ENCODE measurements at places on chromosomes 7 and 10.

GRCh38 chr7:9681284-9681683 lies 1247.9 kb downstream of the NXPH1 start:
- no peak for DNase-seq

GRCh38 chr7:154770361-154770760 lies 232.6 kb downstream of the PAXIP1 start:
- no peak for DNase-seq

GRCh38 chr10:70621503-70622078 lies 19.1 kb upstream of the PRF1 start:
- DNase-seq, result no peak

DNA sequence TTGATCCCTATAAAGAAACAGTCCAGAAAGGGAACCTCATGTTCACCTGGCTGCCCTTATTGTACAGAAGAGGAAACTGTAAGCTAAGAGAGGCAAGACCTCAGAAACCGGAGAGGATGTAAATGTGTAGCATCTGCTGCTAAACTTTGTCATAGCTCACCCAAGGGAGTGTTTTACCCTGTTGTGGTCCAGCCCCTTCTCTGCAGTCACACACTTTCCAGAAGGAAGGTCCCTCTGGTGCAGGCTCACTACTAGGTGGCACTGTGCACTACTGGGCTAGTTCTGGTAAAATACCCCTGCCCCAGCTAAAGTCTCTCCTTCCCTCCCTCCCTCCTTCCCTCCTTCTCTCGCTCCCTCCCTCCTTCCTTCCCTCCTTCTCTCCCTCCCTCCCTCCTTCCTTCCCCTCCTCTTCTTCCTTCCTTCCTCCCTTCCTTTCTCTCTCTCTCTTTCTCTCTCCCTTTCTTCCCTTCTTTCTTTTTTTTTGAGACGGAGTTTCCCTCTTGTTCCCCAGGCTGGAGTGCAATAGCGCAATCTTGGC lies 42.5 kb upstream of the LCOR start:
- DNase-seq, result no peak

Measured in stimulated activated CD4-positive, alpha-beta T cell treated with anti-CD3 and anti-CD28 coated beads, Interleukin-12 subunit alpha, Interleukin-12 subunit beta, amount 100 ng/mL, for 4 hours (primary cell).